Hematopoietic multipotent progenitor cell treated with erythropoietin and hydrocortisone succinate and interleukin-3 and kit ligand, for 4 days (in vitro differentiated cells): ENCODE measurements at places on chromosomes 13 and 19.

DNA sequence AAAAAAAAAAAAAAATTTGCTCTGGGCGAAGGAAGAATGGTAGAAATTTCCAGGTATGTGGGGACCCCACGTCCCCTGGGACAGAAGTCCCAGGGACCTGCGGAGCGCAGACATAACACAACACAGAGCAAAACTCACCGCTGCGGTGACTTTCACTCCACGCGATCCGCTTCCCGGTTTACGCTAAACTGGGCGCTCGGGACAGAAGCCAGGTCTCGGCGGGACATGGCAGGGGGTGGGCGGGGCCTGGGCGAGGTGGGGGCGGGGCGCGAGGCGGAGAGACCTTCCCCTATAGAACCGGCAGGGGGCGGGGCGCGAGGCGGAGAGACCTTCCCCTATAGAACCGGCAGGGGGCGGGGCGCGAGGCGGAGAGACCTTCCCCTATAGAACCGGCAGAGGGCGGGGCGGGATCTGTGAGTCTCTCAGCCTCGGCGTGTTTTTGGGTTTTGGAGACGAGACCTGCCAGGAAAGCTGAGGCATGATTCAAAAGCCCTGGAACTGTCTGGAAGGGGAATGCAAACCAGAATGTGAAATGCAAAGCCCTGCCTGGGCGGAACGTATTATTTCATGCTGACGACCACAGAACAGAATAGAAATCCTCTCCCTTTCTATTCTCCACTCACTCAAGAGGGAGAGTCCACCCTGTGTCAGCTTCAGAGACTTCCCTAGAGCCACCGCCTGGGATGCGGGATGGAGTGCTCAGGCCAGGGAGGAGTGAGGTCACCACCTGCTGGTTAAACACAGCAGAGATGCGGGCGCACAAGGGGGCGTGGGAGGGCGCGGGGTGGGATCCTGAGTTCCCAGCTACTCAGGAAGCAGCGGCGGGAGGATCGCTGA lies 20.2 kb upstream of the ERVV-1 start:
- DNase-seq = peak; percentile 89

DNA sequence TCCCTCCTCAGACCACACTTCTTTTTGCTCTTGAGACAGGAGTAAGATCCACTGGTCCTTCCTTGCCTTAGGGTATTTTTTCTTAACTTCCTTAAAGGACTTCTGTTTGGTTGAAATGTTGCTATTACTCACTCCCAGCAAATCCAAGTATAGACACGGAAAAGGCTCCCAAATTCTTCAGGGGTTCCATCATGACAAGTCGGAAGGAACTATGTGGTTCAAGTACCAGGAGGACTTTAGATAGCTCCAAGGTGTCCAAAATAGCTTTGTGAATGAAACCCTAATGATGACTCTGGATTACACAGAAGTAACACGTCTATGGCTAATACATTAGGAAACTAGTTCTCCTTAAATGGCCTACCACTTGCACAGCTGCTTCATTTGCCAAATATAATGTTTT lies 238.7 kb downstream of the KCTD12 start:
- no peak for DNase-seq

- DNase-seq = no peak
These were observed 5.3 kb downstream of the SIX5 start for GRCh38 chr19:45763691-45764294.

GRCh38 chr19:17479325-17479791 lies 9.0 kb downstream of the SLC27A1 start:
- DNase-seq = no peak

DNA sequence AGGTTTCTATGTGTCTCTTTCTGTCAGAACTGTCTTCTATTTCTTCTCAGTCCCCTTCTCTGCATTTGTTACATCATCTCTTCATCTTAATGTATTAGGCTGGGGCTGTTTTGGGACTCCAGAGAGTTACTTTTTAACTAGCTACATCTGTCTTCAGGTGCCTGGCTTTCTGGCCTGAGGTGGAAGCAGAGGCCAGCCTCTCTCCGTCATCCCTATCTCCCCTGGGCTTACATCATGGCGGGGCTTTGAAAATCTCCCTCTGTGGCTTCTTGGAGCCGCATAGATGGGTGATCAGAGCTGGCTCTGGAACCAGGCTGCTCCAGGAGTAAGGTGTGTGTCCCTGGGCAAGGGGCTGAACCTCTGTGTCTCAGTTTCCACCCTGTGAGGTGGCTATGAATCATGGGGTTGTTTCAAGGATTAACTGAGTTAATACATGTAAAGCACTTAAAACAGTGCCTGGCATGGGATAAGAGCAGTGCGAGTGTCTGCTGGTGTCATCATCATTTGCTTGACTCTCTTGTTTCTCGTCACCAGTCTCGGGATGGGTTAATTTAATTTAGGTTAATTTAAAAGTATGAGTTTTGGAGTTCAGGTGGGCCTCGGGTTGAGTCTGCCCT lies 2.0 kb downstream of the EPN1 start:
- no peak for DNase-seq

- DNase-seq = no peak
These were observed 42.6 kb upstream of the STK24 start for GRCh38 chr13:98619556-98619955.

- DNase-seq = peak; percentile 80
These were observed 18.6 kb downstream of the DEDD2 start for GRCh38 chr19:42198676-42199439.
